Urinary bladder (tissue), 4 donors: ENCODE measurements at places on chromosomes 6 and 20. TPM values are rescaled to one million over a fixed set of nuclear protein-coding genes. Genes with fewer than 3 reads are reported as not detected.

DNA sequence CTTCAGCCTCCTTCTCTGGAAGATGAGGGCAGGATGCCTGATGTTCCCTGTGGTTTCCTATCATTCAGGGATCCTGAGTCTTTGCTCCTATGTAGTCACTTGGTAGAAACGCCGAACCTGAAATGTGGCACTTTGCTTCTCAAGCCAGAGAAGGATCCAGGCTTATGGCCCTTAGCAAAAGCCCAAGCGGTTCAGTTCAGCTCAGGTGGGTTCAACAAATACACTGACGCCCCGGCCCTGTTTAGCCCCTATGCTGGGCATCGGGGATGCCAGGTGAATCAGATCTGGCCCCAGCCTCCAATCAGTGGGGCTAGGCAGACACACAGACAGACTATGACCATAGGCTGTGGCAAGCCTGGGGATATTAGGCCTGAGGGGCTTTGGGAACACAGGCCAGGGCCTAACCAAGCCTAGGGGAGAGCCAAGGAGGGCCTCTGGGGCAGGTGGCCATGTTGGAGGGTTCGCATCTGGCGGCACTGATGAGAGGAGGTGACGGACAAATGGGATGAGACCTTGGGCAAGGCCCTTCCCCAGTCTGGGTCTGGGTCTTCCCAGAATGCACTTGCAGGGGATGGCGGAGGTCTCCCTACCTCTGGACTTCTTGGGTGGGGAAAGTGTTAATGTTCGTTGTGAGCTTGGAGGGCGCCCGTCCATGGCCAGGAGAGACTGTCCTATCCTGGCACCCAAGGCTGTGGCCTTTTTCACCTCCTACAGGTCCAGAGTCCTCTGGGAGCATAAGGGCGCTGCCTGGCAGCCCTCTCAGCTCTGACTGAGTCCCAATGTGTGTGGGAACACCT is 17.6 kb upstream of the SRC start:
- DNase-seq = no peak

The RIN2 gene
- total RNA-seq = 45.5 TPM

DNA sequence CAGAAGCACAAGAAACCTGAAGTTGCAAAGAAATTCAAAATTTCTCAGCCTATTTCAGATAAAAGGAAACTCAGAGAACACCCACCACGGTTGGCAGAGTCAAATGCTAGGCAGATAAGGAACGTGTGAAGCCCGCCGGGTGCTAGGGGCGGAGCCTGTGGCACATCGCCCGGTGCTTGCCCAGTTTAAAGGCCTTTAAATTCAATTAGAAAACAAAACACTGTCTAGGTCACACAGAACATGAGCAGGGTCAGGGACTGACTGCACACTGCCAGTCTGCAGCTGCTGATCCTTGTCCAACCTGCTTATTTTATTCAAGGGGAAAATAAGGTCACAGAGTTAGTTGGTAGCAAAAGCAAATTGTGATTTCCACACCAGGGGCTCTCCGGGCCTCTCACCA is 75.8 kb downstream of the PSMG4 start:
- no peak for DNase-seq

The HLA-DOA gene
- 2.7 TPM for total RNA-seq

DNA sequence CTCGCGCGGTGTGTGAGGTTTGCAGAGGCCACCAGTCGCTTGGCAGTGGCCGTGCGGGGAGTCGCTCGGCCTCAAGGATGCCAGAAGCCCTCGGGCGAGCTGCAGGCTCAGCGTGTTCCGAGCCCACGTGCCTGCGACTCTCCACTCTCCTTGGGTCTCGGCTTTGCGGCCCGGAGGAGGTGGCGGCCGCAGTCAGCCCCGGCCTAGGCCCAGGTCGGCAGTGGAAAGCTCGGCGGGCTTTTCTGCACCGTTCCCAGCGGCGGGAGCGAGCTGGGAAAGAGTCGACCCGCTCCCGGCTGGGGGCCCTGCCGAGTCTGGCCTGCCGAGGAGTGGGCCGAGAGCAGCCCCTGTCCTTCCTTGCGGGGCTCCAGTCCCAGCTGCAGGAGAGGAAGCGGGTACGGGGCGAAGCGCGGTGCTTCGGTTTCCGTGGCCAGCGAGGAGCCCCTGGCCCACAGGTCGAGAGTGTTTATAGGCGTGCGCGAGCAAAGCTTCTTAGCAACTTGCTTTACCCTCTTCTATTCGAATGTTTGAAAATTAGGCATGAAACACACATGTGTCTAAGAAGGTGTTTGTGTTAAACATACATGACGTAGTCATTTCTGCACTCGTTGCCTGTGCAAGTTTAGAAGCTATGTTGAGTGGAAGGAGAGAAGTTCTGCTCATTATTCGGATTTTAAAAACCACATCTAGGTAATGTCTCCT is 5.6 kb downstream of the FOXC1 start:
- DNase-seq = no peak

The HLA-E gene
- 141 TPM for total RNA-seq

The COL12A1 gene
- total RNA-seq = 470 TPM

GRCh38 chr20:36821964-36822437 is 48.4 kb upstream of the DSN1 start:
- no peak for DNase-seq

DNA sequence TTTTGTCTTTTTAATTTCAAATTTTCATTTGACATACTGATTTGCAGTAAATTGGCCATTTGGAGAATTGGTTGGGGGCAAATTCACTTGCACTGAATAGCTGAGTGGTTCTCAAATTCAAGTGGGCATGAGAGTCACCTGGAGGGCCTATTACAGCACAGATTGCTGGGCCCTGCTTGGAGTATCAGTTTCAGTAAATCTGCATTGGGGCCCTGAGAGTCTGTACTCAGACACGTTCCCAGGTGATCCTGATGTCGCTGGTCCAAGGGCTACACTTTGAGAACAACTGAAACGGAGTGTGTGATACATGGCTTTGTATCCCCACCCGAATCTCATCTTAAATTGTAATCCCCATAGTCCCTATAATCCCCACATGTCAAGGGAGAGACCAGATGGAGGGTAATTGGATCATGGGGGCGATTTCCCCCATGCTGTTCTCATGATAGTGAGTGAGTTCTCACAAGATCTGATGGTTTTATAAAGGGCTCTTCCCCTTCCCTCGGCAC is 115.9 kb downstream of the KLHL32 start:
- DNase-seq = no peak

The SLC32A1 gene
- total RNA-seq = not detected

DNA sequence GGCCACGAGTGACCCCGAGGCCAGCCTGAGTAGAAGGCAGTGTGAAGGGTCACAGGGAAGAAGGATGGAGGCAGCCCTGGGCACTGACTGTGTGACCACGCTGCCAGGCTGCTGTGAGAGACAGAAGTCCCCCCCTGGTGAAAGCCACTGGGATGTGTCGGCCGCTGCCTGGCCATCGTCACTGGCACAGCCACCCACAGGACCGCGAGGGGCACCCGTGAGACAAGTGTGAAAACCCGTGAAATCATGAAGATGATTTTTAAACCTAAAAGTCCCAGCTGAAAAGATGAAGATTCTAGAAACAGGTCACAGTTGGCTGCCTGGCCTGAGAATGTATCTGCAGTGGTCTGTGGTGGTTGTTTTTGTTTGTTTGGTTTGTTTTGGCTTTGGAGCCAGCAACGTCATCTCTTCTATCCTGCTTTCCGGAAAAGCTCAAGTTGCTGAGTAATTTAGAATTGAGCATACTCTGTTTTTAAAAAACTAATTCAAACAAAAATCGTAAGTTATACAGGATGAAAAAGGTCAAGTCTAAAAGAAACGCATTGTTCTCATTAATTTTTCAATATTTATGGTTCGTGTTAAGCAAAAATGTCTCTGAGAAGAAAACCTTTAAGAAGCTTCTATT is 94.7 kb downstream of the HUS1B start:
- no peak for DNase-seq

The NEURL2 gene
- total RNA-seq = 4.8 TPM

- no peak for DNase-seq
Observed at GRCh38 chr6:134870677-134871498, 79.0 kb downstream of the ALDH8A1 start.

GRCh38 chr20:33654680-33655161 is 7.4 kb upstream of the C20orf144 start:
- no peak for DNase-seq

DNA sequence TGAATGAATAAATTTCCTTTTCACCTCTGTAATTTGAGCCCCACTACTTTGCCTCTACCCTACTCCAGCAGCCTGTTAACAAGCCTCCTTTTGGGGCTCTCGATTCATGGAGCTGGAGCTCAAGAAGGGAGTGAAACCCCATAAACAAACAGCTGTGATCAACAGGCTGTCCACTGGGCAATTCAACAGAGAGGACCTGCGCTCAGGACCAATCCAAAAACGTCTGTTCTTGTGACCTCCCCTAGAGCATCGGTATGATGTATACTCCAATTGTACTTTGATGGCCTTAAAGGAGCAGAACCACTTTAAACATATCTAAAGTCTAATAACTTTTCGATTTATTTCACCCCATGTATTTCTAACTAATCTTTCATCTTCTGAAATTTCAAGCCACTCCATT is 37.4 kb downstream of the HIVEP2 start:
- no peak for DNase-seq

DNA sequence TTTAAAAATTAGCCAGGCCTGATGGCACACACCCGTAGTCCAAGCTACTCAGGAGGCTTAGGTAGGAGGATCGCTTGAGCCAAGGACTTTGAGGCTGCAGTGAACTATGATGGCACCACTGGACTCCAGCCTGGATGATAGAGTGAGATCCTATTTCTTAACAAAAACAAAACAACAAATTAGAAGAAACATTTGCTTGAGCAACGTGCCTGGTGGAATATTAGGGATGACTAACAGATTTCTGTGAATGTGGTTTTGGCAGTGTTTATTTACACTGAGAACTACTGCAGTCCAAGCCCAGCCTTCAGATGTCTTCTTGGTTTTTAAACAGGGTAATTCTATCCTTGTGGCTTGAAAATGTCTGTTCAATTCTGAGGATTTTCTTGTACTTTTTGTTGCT is 9.2 kb downstream of the PPP1R3G start:
- no peak for DNase-seq

GRCh38 chr6:34829137-34829536 is 37.3 kb downstream of the BLTP3A start:
- no peak for DNase-seq

The RAET1L gene
- not detected for total RNA-seq

GRCh38 chr20:45294003-45294368 is 12.7 kb upstream of the RBPJL start:
- DNase-seq = no peak

DNA sequence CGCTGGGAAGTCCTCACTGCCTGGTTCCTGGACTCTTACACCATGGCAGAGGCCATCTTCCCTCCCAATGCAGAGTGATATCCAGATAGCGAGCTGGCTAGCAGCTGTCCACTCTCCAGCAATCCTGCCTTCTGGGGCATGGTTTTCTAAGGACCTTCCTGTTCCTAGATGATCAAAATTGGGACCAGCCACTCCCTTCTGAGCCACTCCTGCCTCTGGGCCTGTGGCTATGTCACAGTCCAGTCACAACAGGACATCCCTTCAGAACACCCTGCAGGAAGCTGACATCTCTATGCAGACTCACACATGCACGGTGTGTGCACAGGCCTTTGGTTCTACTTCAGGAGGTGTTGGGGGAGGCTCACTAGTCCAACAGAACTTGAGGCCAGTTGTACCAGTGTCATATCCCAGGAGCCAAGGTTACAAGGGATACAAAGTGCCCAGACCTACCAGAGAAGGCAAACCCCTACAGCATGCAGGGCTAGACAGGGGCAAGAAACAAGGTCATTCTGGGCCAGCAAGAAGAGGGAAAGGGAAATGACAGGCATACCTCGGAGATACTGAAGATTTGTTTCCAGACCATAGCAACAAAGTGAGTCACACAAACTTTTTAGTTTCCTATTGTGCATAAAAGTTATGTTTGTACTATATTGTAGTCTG is 2.7 kb upstream of the MCCD1 start:
- no peak for DNase-seq

DNA sequence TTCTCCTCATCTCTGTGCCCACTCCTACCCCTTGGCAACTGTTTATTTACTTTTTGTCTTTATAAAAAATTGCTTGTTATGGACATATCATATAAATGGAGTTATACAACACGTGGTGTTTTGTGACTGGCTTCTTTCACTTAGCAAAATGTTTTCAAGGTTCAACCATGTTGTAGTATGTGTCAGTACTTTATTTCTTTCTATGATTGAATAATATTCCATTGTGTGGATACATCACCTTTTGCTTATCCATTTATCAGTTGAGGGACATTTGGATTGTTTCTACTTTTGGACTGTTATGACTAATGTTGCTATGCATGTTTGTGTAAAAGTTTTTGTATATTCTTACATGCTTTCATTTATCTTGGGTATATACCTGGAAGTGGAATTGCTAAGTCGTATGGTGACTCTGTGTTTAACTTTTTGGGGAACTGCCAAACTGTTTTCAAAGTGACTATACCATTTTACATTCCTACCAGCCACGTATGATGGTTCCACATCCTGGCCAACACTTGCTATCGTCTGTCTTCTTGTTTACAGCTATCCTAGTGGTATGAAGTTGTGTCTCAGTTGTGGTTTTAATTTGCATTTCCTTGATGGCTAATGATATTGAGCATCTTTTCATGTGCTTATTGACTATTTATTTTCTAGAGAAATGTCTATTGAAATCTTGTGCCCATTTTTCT is 84.4 kb downstream of the SLX4IP start:
- no peak for DNase-seq

The FAM162B gene
- 12.0 TPM for total RNA-seq

DNA sequence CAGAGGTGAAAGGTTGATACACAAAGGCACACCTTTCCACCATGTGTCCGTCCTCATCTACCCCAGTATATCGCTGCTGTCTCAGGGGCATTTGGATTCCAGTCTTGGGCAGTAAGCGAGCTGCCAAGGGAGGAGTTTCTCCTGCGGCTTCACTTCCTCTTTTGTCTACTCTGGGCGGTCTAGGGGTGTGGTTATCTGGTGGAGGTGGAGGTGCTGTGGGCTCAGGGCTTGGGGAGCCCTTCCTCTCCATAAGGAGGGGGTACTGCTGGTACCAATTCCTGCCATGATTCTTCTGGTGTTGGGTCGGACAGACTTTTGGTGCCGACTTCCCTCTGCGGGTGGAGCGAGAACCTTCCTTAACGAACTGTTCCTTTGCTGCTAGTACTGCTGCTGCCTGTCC is 31.9 kb upstream of the FABP7 start:
- no peak for DNase-seq

The EYS gene
- total RNA-seq = 4.4 TPM

- DNase-seq = no peak
Observed at GRCh38 chr6:146916435-146917025, 287.7 kb upstream of the STXBP5 start.

- no peak for DNase-seq
Observed at GRCh38 chr6:31702405-31702818, 712 bp downstream of the ABHD16A start.

- no peak for DNase-seq
Observed at GRCh38 chr20:10520528-10520927, 85.4 kb downstream of the SLX4IP start.

DNA sequence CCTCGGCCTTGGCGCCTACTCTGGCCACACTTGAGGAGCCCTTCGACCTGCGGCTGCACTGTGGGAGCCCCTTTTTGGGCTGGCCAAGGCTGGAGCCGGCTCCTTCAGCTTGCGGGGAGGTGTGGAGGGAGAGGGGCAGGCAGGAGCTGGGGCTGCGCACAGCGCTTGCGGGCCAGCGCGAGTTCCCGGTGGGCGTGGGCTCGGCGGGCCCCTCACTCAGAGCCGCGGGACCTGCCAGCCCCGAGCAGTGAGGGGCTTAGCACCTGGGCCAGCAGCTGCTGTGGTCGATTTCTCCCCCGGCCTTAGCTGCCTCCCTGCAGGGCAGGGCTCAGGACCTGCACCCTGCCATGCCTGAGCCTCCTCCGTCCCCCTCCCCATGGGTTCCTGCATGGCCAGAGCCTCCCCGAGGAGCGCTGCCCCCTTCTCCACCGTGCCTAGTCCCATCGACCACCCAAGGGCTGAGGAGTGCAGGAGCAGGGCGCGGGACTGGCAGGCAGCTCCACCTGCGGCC is 136.8 kb downstream of the EPHA7 start:
- no peak for DNase-seq

The HLA-DOB gene
- total RNA-seq = 0.42 TPM
